ENCODE measurements at places on chromosomes 16 and 17. TPM values are rescaled to one million over a fixed set of nuclear protein-coding genes. Genes with fewer than 3 reads are reported as not detected.
A peak's percentile ranks its signal among the peaks of the same experiment; 100 is the strongest.

GRCh38 chr16:59126486-59126885 lies 392.4 kb upstream of the GOT2 start:
- no peak overlapping the region for H3K27ac ChIP-seq
- DNase-seq = no peak
- no peak overlapping the region for H3K4me3 ChIP-seq
- H3K4me1 ChIP-seq = no peaks in the 10 kb centered on the region
- no peaks in the 10 kb centered on the region for H3K36me3 ChIP-seq

Gene SULT1A2
- total RNA-seq = 12.6 TPM

- no peaks in the 10 kb centered on the region for H3K4me1 ChIP-seq
- DNase-seq = no peak
- no peaks in the 10 kb centered on the region for H3K27me3 ChIP-seq
- no peak overlapping the region for H3K27ac ChIP-seq
- no peaks in the 10 kb centered on the region for H3K36me3 ChIP-seq
- H3K4me3 ChIP-seq = no peak overlapping the region
Measured at GRCh38 chr16:28898266-28898665, 20.0 kb downstream of the ATP2A1 start.

DNA sequence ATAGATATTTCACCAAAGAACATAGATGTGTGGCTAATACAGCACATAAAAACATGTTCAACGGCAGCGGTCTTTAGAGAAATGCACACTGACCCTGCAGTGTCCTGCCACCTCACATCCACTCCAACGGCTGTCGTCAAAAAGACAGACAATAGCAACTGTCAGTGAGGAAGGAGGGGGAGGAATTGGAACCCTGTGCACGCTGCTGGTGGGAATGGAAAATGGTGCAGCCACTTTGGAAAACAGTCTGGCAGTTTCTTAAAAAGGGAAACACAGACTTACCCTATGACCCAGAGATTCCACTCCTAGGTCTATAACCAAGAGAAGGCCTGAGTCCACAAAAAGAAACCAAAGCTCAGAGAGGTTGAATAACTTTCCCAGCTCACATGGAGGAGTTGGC lies 7.7 kb downstream of the CEP295NL start:
- no peak overlapping the region for H3K27ac ChIP-seq
- DNase-seq = no peak
- no peak overlapping the region for H3K4me3 ChIP-seq
- H3K4me1 ChIP-seq = peaks cover 3% of the 10 kb centered on the region
- H3K36me3 ChIP-seq = no peaks in the 10 kb centered on the region
- H3K27me3 ChIP-seq = no peaks in the 10 kb centered on the region

Gene RAB11FIP4
- total RNA-seq = 46.0 TPM

DNA sequence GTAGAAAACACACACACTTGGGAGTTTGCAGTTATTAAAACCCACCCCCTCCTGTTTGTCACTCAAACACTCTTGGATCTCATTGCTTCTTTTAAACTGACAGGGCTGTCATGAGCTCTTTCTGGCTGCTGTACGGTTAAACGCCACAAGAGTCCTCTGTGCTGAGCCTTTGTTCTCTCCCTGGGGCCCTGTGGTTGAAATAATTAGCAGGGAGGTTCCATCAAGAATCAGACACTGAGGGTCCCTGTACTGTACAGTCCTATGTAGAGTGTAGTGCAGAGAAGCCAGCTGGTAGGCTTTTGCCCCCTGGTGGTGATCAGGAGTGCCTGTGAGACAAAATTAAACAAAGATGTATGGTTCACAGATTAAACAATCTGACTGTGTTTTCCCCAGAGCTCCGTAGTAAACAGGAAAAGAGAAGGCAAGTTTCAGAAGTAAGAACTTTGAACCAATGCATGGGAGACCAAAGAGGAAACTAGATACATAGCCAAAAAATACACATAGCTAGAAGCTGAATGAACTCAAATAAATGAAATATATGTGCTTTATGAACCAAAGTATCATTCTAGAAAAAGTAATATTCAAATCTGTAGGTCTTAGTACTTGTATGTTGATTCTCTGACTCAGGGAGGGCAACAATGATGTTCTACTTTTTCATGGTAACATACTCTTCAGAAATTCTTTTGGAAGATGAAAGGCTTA lies 1.4 kb upstream of the SSH2 start:
- H3K36me3 ChIP-seq = no peaks in the 10 kb centered on the region
- H3K27ac ChIP-seq = peak overlapping the region; percentile 92
- peak overlapping the region; percentile 69 for H3K4me3 ChIP-seq
- H3K4me1 ChIP-seq = peaks cover 4% of the 10 kb centered on the region
- no peaks in the 10 kb centered on the region for H3K27me3 ChIP-seq

Gene SEZ6
- total RNA-seq = not detected

Gene KCNJ12
- 2.2 TPM for total RNA-seq

Gene SNN
- 2.4 TPM for total RNA-seq

Data from colonic mucosa (tissue), 4 donors.